NCI-H2029 treated with DMSO at 0.1 percent for 48 hours (cell line): ENCODE measurements at places on chromosomes 12 and 14.
A peak's percentile ranks its signal among the peaks of the same experiment; 100 is the strongest.

GRCh38 chr14:35159742-35160409 lies 37.5 kb downstream of the PRORP start:
- no peak for DNase-seq

- no peak for DNase-seq
Measured at GRCh38 chr14:101736585-101736984, 24.9 kb upstream of the PPP2R5C start.

DNA sequence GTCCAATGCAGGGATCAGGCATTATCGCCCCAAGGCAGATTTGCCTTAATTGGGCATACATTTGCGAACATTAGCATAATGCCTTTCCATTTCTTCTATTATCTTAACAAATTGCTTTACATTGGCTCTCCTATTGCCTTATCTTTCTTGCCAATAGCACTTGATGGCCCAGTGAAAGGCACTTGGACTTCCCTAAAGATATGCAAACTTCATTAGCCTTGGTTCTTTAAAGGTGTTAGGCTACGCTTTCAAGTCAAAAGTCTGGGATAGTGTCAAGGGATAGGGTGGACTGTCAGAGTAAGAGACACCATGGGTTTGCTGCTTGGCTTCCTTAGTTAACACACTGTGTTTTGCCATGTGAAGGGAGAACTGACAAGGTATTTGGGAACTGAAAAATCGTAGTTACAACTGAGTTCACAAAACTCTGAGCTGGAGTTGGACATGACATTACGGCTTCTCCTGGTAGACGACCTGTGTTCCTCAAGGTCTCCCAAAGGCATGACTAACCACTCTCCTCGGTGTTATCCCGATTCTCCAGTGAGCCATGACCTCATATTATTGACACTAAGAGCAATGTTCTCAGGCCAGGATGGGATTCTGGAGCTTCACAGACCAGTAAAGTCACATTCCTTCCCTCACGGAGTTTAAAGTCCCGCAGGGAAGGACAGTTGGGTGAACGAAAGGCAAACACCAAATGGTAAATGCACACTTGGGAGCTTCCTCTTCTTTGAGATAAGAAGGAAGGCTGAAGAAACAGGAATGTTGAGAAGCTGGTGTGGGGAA lies 65.2 kb downstream of the TBC1D30 start:
- no peak for DNase-seq

DNA sequence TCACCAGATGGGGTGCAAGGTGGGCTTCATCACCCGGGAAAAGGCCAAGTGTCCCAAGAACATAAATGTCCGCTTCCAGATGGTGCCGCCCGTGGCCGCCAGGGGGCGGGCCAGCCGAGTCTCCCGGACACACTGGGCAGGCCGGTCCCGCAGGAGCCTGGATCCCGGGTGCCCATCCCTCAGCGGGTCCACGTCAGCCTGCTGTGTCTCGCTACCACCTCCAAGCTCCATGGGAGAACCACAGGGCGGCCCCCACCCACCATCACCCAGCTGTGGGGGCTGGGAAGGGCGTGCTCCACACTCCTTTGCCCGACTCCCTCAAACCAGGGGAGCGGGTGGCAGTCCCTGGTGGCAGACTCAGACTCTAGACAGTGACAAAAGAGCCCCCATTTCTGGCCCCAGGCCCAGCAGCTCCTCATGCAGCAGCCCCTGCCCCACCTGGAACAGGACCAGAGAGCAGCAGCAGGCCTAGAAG lies 22.0 kb upstream of the NUDT14 start:
- no peak for DNase-seq

GRCh38 chr12:124579921-124580517 lies 12.6 kb upstream of the NCOR2 start:
- no peak for DNase-seq

DNA sequence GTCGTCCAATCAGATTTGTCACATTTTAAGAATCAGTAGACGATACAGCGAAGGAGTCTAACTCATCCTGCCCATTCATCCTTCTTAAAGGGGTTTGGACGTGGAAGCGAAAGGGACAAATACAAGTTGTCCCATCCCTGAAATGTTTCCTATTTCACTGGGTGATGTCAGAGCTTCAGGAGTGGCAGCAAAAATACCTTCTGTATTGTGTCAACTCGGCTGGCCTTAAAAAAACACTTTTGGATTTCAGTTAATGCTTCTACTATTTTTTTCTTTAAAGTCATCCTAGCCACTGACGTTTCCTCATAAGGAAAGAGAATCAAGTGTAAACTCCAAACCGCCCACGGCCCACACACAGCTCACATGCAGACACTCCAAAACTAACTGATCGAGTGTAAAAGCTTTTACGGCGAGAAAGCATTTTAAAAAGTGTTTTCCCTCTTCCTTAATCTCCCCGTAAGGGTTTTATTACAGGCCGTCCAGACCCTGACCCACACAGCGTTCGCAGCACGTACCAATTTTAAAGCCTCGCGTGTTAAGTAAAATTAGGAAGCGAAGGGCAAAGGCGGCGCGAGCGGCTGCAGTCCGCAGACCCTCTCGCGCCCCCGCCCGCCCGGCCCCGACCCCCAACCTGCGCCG lies 593 bp downstream of the CFL2 start:
- peak; percentile 87 for DNase-seq

DNA sequence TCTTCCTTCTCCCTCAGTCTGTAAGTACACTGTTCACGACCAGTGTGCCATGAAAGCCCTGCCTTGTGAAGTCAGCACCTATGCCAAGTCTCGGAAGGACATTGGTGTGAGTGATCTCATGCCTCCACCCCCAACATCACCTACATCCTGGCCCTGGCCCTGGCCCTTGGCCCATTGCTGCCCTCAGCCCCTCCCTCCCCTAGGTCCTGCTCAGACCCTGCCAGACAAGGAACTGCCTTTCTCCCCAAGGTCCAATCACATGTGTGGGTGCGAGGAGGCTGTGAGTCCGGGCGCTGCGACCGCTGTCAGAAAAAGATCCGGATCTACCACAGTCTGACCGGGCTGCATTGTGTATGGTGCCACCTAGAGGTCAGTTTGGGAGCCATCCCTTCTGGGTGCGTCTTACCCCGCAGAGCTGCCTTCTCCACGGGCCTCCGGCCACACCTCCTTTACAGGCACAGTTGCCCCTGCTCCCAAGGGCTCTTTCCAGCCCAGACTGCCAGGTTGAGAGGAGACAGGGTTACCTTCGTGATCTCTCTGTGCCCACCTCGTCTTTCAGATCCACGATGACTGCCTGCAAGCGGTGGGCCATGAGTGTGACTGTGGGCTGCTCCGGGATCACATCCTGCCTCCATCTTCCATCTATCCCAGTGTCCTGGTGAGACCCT lies 9.2 kb downstream of the DGKA start:
- DNase-seq: peak; percentile 70

DNA sequence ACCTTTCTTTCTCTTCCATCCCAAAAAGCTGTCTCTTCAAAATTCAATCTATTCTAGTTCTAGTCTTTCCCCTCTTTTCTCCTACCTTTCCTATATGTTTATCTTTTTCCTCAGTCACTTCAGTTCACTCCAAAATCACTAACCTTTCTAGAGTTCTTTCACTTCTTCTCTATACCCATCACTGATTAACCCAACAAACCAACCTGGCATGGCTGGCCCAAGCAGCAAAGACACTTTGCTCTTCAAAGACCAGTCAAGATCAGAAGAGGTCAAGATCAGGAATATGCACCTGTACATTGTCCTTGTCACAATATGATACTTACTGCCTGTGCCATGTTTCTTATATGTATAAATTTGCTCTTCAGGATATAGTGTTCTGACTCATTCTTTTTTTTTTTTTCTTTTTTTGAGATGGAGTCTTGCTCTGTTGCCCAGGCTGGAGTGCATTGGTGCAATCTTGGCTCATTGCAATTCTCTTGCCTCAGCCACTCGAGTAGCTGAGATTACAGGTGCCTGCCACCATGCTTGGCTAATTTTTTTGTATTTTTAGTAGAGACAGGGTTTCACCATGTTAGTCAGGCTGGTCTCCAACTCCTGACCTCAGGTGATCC lies 112.9 kb downstream of the C12orf42 start:
- no peak for DNase-seq

GRCh38 chr12:95773320-95773719 lies 17.2 kb downstream of the NTN4 start:
- no peak for DNase-seq

DNA sequence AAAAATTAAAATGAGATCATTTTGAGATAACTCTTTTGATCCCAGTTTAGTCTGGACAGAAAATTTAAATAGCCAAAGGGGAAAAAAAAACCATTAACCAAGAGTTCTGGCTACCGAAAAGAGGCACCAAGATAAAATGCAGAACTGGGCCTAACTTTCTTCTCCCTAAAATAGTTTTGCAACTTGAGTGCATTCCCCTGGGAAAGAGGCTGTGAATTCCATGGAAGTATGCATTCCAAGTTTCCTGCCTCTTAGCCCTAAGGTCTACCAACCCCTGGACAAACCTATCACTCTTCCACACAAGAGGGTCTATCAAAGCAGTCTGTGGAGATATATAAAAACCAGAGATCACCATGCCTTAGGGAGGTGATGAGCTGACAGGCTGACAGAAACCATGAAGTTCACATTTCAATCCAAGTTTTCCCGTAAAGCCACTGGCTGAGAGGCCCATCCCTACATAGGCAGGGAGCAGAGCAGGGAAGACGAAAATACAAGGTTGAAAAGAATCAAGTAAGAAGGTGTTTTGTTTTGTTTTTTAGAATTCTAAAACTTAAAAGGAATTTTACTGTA lies 33.8 kb downstream of the DCP1B start:
- no peak for DNase-seq

- DNase-seq: no peak
Measured at GRCh38 chr14:42370056-42370455, 763.4 kb downstream of the LRFN5 start.

- no peak for DNase-seq
Measured at GRCh38 chr12:18139989-18140596, 50.1 kb upstream of the RERGL start.

DNA sequence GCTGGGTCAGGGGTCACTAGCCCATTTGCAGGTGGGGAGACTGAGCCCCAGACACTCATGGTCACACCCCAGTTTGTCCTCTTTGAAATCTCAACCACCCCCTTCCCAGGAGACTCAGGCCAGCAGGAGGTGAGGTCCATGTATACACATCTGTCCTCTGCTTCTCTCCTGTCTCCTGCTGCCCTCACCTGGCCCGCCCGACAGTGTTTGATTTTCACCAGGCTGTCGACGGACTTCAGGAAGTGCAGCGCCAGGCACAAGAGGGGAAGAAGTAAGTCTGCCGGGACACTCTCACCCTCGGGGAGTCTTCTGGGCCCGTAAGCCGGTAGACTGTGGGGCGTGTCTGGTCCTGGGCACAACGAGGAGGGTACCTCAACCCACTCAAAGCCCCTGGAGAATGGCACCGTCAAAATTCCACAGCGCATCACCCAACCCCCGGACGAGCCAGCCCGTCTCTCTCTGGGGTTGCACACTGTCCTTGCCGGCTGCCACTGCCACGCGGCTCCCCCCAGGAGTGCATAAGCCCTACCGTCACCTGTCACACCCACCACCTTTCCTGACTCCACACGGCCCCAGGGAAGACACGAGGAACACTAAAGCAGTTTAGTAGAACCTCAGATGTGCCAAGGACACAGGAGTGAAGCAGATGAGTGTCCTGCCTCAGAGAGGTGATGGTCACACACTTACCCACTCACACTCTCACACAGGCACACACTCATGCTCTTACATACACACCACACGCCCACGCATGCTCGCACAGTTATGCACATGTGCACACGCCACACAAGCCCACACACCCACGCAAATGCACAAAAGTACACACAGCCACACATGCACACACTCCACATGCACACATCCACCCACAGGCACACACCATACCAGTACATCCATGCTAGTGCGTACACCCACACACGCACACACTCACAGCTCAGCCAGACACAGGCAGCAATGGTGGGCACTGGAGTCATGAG lies 13.1 kb upstream of the SIVA1 start:
- no peak for DNase-seq

- DNase-seq: no peak
Measured at GRCh38 chr12:62966990-62967506, 32.1 kb upstream of the PPM1H start.

GRCh38 chr12:113196582-113196981 lies 11.1 kb downstream of the RITA1 start:
- DNase-seq: no peak

DNA sequence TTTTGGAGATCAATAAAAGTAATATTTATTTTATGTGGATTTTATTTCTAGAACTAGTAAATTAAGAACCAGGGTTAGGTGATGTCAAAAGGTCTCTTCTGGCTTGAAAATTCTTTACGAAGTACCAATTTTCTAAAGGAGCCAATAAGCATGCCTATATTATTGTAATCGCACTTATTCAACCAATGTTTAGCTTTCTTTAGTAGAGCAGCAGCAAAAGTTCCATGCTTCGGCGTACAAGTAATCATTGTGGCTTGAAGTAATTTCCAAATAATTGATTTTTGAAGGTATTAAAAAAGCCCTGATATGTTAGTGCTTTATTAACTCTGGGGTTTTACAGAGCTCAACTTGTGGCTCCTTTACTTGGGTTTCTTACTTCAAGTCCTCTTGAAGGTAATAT lies 3.4 kb downstream of the RMST start:
- DNase-seq: peak; percentile 55

GRCh38 chr14:75049731-75050201 lies 1.5 kb downstream of the MLH3 start:
- DNase-seq: no peak

DNA sequence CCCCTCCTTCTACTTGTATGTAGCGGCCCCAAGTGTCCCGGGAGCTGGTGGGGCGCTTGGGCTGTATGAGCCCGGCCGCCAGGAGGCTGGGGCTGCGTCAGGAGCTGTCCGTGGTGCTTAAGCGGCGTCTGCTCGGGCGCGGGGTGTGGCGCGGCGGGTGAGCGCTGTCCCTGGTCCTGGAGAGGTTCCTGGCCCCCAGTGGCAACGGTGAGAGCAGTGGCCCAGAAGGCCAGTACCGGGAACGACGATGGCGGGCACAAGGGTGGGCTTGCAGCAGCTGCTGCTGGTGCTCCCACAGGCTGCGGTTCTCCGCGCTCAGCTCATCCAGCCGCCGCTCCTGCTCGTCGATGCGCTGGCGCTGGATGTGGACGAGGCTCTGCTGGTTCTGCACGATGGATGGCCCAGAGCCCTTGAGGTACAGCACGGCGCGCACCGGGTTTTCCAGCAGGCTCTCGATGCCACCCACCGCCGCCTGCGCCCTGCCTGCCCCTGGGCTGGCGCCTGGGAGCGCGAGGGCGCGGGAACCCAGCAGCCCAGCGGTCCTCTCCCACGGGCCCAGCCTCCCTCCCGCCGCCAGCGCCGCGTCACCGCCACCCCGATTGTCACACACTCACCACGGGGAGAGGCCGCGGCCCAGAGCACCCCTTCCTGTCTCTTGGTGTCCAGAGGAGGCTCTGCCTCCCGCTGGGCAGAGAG lies 41.9 kb upstream of the FKBP4 start:
- DNase-seq: no peak

- no peak for DNase-seq
Measured at GRCh38 chr12:120798696-120799095, 73.1 kb downstream of the ACADS start.

GRCh38 chr12:108875682-108876361 lies 4.1 kb upstream of the DAO start:
- DNase-seq: no peak

DNA sequence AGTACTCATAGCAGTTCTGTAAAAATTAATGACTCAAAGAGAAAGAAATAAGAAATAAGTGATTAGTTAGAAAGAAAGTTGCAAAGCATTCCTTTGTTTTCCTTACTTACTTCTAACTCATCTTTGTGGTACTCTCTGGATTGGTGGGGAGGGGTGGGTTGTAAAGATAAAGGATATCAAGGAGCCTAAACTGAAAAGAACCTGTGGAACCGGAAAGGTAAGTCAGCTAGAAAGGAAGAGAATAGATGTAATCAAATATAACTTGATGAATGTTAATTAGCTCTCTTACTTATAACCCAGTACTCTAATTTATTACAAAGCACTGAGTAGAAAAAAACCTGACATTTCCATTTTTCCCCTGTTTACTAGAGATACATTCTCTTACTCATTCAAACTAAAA lies 37.5 kb upstream of the KRR1 start:
- no peak for DNase-seq
